Right renal pelvis (tissue), 4 donors: ENCODE measurements at places on chromosomes 1 and 21.
A peak's percentile ranks its signal among the peaks of the same experiment; 100 is the strongest.

DNA sequence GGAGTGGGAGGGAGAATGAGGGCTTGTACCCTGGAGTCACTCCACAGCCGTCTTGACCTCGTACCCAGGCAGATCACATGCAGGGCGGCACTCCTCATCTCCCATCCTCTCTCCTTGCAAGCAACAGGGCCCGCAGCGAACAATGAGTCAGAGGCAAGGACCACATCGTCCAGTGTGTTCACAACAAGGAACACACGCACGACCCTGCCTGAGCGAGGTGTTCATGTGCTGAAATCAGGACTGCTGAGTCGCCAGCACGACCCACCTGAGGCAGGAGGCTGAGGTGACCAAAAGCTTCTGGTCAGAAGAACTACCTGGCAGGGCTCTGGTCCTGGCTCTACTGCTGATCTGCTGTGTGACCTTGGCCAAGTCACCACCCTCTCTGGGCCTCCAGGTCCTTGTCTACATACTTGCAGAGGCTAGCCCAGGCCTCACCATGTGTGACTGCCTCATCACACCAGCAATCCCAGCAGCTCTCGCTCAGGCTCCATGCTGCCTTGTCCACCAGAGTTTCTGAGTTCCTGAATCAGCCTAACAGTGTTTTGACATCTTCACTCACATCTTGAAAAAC lies 78.0 kb downstream of the SSBP3 start:
- DNase-seq, result no peak

DNA sequence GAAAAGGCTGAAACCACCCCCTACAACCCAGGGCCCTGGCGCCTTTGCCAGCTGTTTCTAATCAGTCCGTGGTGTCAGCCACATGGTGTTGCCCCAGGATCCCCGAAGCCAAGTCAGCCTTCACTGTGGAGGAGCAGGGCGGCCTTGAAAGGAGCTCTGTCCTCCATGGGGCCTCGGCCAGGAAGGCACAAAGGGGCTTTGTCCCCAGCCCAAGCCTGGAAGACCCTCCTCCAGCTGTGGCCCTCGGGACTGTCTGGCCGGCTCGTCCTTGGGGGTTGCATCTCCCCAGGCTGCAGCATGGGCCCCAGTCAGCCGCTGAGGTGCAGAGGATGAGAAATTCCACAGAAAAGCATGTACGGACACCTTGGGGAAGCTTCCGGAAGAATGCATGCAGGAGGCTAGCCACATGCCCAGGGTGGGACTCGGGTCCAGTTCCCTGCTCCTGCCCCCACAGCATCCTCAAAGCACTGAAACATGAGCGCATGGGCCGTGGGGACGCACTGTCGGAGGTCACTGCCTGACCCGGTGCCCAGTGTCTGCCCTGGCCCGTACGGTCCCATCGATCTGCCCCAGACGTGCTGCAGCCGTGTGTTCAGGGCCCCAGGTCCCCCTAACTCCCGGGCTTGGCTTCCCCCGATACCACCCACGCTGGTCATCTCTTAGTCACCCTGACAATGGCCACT lies 38.6 kb upstream of the POFUT2 start:
- no peak for DNase-seq

GRCh38 chr1:103538226-103538625 lies 12.7 kb downstream of the RNPC3 start:
- DNase-seq, result no peak

DNA sequence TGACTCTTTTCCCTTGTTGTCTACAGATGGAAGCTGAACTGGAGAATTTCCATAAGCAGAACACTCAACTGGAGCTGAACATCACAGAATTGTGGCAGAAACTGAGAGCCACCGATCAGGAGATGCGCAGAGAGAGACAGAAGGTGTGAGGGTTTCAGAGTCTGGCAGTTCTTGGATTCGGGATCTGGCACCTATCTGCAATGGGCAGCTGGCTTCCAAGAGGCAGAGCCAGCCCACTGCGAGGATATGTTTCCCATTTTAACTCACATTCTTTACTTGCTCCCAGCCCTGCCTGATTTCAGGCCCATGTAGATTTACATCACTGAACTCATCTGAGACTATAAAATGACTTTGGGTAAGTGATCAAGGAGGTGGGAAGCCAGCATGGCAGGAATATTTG lies 37.3 kb upstream of the TMEM125 start:
- DNase-seq, result no peak

- DNase-seq, result no peak
Observed at GRCh38 chr1:228293816-228294500, 86.1 kb downstream of the OBSCN start.

GRCh38 chr21:32867597-32867996 lies 96.0 kb upstream of the PAXBP1 start:
- DNase-seq, result no peak

DNA sequence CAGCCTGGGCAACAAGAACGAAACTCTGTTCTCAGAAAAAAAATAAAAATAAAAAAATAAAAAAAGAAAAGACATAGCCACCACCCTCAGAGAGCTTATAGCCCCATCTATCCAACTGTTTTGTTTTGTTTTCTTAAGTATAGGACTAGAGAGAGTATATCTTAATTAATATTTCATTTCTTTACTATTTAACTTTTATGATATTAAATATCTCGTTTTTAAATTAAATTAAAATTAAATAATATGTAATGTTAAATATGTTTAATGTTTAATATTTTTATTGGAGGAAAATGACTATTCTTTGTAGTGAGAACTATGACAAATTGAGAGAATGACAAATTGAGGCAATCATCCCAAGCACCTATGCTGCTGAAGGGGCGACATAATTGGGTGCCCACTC lies 33.1 kb upstream of the YTHDF2 start:
- no peak for DNase-seq

DNA sequence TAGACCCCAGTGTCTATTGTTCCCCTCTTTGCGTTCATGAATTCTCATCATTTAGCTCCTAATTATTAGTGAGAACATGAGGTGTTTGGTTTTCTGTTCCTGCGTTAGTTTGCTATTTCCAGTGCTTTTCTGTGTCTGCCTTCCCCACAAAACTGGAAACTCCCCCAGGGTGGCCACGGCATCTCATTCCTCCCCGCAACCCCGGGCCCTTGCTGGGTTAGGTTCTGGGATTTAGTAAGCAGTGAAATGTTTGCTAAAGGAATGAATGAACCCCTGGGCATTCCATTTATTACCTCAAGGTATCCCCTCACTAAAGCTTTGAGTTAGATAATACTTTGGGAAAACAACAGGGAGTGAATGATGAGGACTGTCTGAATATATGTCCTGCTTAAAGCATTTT lies 142.9 kb downstream of the GLUL start:
- DNase-seq, result no peak

DNA sequence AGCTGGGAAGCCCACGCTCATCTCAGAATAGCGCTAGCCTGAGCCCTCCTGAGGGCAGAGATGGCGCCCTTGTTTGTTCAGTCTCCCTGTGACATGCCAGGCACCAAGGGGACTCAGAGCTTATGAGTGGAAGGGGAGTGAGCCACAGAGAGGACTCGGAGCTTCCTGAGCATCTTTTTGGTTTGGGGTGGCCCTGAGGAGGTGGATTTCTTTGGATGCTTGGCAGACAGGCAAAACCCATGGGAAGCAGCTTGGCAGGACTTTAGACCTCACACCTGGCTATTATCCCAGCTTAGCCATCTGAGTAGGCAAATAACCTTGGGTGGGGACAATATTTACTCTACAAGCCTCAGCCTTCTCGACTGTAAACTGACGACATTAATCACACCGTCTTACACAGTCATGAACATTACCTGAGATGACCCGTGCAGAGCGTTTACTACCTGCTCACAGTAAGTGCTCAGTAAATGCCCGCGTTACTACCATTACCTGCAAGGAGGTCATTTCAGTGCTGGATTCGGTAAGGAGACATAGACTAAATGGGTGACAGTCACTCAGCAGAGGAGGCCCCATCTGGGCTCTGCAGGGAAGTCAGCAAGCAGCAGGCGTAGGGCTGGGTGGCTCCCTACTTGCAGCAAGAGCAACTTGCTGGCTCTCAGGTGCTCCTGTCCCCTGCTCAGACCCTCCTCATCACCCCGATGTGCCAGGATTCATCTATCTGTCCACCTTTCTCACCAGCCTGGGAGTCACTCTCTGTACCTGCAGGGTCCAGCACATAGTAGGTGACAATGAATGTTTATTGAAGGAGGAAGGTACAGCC lies 54.9 kb downstream of the KLHDC7A start:
- no peak for DNase-seq

- DNase-seq, result peak; percentile 51
Observed at GRCh38 chr1:159000625-159001024, 9.1 kb upstream of the IFI16 start.

- no peak for DNase-seq
Observed at GRCh38 chr1:203571661-203572060, 55.0 kb upstream of the ATP2B4 start.

DNA sequence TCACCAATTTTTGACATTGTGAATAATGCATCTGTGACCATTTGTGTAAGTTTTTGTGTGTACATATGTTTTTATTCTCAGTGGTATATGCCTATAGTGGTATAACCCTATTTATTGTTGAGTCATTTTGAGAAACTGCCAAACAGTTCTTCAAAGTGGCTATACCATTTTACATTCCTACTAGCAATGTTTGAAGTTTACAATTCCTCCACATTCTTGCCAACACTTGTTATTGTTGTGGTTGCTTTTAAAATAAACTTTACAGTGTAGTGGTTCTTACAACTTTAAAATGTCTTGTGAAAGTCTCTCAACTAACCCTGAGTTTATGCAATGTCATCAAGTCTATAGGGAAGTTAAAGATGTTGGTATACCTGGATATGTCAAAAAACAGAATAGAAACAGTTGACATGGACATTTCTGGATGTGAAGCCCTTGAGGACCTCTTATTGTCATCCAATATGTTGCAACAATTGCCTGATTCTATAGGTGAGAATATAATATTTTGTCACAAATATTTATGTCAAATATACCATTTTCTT lies 219.4 kb downstream of the LRRC40 start:
- DNase-seq, result no peak

DNA sequence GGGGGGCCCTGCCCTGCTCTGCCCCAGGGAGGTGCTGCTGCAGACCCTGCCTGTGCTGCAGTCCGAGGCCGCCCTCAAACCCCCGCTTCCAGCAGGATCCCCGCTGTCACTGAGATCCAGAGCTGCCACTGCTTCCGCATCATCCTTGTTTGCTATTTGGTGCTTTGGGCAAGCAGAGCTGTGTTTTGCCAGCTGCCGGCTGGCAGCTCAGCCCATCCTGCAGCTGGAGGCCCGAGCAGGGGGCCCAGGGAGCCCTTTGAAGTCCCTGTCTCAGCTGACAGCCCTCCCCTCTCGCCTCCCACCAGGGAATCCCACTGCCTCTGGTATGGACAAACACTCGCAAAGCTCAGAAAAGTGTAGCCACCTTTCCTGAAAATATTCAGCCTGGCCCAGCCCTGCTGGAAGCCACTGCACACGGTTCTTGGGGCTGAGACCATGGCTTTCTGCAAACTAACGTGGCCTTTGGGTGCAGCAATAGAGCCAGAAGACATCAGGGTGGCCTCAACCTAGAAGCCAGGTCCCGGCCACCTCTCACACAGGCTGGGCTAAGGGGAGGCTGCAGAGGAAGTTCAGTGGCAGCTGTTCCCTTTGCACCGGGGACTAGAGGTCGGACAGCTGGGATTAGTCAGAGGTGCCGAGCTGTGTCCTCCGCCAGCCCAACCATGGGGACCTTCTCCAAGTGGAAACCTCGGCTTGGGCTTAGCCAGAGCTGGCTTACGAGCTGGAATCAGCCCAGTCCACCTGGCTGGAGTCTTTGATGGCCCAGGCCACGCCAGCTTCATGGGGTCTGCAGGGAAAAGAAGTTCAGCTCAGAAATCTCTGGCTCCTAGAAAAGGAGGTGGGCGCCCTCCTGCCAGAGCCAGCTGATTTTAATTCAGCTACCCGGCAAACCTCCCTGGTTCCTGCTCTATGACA lies 107.1 kb downstream of the SPSB1 start:
- no peak for DNase-seq

DNA sequence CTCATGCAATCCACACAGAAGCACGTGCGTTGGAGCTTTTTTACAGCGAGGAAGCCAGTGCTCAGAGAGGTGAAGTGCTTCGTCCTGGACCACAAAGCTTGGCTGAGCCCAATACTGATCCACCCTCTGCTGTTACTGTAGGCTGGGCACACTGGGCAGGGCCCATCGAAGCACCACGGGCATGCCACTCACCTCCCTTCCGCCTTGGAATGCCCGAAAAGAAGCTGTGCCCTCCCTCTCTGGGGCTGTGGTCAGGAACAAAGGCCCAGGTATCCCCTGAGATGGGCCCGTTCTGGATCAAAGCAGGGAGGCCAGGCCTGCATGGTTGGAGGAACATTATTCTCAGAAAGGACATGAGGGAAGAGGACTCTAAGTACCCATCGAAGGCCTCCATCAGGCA lies 206.7 kb upstream of the C1orf174 start:
- DNase-seq, result no peak

DNA sequence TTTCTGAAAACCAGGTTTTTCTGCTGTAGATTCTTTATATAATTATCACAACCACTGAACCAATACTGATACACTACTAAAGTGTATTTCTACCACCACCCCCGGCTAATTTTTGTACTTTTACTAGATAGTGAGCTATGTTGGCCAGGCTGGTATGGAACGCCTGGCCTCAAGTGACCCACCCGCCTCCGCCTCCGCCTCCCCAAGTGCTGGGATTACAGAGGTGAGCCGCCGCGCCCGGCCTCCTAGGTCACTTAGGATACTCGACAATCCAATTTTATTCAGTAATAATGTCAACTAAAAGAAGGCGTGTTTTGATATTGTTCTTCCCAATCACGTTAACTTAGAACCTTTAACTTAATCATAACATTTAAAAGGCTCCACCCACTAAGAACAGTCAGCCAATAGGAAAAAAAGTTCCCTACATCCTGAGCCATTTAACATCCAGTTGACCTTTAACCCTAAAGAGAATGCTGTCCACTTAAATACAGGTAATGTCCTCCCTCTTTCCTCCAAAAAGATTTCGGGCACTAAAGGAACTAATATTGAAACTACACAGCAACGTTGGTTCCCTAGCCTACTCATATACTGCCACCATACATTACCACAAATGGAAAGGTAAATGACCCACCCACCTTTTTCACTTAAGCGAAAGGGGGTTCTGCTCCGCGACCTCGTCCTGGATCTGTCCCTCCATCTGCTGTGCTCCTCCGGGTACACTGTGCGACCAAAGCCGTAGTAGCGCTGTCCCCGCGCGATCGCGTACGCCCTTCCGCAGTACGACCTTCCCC lies 1.2 kb downstream of the RSRP1 start:
- DNase-seq, result no peak
